AG04450 (cell line): ENCODE measurements at places on chromosomes 3 and 15.

- peak; percentile 54 for DNase-seq
Observed at GRCh38 chr15:82021992-82022391, 23.8 kb downstream of the MEX3B start.

- no peak for DNase-seq
Observed at GRCh38 chr3:44948239-44948638, 27.7 kb downstream of the ZDHHC3 start.

DNA sequence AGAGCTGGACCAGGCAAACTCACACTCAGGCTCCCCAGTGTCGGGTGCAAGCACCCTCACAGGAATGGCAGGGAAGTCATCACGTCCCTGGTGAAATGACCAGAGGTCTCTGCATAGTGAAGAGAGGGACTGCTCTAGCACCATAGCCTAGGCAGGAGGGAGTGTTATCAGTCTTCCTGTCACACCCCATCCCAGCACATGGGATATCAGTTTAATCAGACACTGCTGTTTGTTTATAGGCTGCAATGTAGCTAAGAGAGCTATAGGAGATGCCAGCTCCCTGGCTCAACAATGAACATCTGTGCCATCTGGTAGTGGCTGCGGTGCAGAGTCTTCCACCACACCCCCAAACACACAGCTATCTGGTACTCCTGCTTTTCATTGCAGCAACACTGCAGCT lies 776.6 kb downstream of the ZNF385D start:
- no peak for DNase-seq

- DNase-seq = no peak
Observed at GRCh38 chr3:110296885-110297284, 774.7 kb upstream of the NECTIN3 start.

- no peak for DNase-seq
Observed at GRCh38 chr3:123084192-123084591, 17.4 kb downstream of the PDIA5 start.

- DNase-seq = no peak
Observed at GRCh38 chr3:150828997-150829396, 66.0 kb upstream of the SIAH2 start.

DNA sequence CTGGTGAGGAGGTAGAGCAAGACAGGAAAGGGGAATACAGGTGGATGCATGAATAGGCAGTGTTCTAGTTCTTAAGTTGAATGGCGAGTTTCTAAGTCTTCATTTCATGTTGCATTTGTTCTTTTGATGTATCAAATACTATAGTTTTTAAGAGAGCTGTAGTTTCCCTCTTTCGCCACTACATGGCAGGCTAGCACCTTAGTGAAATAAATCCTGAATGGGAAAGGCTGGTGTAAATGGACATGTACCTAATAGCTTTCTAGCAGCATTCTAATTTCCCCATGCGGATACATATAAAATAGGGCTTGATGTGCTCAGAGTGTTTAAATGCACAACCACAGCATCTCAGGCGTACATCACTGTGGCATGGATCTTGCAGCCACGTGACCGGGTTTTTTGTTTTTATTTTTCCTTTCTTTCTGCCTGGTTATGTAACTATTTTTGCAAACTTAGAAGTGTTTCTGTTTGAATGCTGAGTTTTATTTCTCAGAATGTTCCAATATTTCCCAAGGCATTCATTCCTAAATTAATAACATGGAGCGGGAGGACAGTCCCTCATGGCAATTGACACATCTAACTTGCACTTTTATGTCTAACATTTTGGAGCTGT lies 23.5 kb upstream of the CLN6 start:
- peak; percentile 66 for DNase-seq

DNA sequence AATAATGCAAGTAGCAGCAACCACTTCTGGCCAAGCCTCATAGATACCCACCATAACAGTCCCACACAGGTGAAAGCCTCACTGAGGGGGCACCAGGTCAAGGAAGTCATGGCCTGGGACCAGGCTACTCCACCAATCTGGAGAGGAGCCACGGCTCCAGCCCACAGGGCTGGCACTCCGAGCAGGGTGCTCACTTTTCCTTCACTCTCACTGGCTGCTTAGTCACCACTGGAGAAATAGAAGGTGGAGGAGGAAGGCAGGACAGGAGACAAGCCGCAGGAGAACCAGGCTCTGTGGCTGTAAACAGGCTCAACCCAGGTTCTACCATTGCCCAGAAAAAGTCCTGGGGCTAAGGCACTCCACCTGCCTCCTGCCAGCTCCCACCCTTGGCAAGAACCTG lies 1.2 kb downstream of the USP19 start:
- no peak for DNase-seq

DNA sequence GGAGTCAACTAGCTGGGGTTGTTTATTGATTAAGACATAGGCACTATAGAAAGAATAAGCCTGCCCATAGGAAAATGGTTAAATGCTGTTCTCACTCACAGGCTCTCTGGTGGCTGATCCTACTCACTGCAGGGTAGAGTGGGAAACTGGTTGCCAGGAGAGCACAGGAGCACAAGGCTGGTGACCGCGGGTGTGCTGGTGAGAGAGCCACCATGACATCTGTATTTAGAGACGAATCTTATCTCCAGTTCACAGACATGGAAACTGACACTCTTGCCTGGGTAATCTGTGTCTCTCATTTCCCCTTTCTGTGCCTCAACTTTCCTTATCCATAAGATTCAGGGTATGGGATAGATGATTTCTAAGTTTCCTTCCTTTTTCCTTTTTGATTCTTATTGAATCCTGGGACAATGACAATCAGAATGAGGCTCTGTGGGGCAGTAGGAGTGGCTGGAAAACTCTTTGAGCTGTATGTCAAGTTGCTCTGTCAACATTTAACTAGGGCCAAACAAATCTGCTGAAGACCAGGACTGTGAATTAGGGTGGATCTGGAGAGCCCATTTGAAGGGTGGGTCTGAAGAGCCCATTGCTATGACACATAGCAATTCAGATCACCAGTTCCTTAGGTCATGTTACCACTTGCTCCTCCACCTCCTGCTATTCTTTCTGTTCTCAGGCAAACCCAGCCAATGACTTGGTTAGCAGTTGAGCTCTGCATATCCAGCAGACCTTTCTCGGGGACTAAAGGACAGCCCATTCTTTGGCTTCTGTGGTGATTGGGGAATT lies 286.1 kb upstream of the TBL1XR1 start:
- no peak for DNase-seq

- DNase-seq = no peak
Observed at GRCh38 chr3:147394884-147395225, 11.5 kb downstream of the ZIC4 start.
